ENCODE measurements at places on chromosomes 4 and X.

DNA sequence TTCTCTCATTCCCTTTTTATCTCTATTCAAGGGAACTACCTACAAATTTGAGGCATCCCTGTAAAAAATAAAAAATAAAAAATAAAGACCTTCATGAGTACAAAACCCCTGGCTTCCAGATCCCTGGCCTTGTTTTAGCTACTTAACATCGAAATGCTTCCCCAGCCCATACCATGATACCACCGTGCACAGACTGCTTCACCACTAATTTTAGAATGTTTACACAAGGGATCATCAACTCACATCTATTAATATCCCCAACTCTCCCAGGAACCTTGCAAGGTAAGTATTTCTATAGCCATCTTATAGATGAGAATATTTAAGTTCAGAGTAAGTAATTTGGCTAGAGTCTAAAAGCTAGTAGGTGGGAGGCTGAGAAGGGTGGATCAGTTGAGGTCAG lies 51.7 kb downstream of the UCHL1 start:
- no peak for DNase-seq

GRCh38 chrX:100376576-100376975 lies 33.5 kb downstream of the PCDH19 start:
- DNase-seq: no peak

GRCh38 chr4:147325571-147325981 lies 155.3 kb upstream of the EDNRA start:
- no peak for DNase-seq

DNA sequence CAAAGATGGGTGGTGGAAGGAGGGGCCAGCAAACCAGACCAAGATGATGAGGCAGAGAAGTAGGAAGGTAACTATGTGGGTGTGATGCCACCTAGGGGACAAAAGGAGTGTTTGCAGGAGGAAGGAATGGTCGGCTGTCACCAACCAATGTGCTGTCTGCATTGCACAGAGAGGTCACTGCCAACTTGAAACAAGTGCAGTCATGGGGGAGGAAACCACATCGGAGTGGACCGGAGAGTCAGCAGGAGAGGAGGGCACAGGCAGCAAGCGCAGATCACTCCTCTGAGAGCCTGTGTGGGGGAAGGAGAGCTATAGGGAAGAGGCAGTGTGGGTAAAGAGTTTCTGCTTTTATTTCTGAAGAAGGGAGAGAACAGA lies 38.5 kb upstream of the FGFBP2 start:
- peak; percentile 69 for DNase-seq

- DNase-seq: no peak
These were observed 23.4 kb downstream of the SMS start for GRCh38 chrX:21963731-21964405.

- DNase-seq: no peak
These were observed 467.7 kb downstream of the IL15 start for GRCh38 chr4:142104041-142104440.

DNA sequence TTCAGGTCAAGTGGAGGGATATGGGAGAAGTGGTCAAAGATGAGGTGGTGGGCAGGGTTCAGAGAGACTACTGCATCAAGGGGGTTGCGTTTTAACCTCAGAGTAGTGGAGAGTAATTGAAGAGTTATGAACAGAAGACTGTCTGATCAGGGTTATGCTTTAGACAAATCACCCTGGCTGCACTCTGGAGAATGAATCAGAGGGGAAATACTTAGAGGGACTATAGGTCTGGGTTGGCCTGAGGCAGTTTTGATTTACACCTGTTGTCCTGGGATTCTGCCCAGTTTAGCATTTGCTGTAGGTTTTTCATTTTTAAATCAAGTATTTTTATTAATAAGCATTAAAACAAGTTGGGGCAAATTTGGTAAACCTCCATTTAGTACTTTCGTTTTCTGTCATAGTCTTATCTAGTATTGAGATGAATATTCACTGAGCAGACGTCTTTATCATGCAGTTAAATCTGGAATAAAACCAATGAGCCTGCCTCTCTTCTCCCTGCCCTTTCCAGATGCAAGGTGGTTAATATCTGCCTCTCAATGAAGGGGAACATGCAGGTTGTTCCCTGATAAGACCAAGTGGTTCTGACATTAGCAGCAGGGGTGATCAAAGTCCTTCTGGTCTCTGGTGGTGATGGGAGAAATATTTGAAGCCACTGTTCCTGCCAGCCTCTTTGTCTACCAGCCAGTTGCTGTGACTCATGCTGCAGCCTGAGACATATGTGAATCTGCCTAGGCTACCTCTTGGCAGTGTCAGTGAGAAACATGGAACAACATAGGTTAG lies 116.0 kb upstream of the RPS6KA3 start:
- peak; percentile 42 for DNase-seq

DNA sequence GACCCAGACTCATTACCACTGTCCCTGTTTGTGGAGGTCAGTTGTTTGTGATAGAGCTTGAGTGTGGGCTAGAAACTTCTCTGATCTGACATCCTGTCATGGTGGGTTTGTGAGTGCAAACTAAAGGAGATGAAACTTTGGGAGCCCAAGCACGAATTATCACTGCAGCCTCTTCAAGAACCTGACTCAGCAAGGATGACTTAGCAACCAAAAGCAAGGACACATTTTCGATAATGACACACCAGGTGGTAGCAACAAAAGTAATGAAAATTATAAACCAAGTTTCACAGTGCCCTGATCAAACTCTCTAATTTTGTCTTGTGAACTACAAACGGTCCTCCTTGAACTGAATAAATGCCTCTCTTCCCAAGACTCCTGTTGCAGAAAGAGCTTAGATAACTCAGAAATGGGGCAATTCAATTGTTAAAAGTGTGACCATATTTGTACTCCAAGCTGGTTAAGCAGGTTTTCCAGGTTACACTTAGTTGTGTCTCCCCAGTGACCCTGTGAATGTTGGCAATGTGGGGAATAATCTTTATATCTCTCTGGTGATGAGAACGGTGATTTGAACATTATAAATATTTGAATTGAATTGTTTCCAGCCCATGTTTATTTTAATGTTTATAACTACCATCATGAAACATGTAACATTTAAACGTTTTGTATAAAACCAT lies 52.6 kb upstream of the ATP8A1 start:
- no peak for DNase-seq

DNA sequence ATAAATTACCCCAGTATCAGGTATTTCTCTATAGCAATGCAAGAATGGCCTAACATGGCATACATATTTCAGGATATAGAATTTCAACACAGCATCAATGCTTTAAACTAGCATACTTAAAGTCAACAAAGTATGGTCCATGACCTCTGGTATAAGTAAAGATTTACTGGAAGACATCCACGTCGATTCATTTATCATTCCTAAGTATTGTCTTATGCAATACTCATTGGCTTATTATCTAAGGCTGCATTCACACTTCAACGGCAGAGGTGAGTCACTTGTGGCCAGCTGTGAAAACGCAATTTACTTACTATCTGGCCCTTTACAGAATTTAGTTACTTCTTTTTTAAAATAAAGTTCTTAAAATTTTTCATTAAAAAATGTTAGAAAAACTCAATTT lies 42.6 kb downstream of the ADGRA3 start:
- DNase-seq: no peak
